HepG2 (cell line): ENCODE measurements at places on chromosomes 11 and 22. TPM values are rescaled to one million over a fixed set of nuclear protein-coding genes. Genes with fewer than 3 reads are reported as not detected.
A peak's percentile ranks its signal among the peaks of the same experiment; 100 is the strongest.

The SYVN1 gene
- 22.5 and 25.8 TPM in 2 replicates for polyA plus RNA-seq

The SHISAL1 gene
- not detected in 2 replicates for polyA plus RNA-seq

The MRGPRE gene
- polyA plus RNA-seq, result not detected in 2 replicates

DNA sequence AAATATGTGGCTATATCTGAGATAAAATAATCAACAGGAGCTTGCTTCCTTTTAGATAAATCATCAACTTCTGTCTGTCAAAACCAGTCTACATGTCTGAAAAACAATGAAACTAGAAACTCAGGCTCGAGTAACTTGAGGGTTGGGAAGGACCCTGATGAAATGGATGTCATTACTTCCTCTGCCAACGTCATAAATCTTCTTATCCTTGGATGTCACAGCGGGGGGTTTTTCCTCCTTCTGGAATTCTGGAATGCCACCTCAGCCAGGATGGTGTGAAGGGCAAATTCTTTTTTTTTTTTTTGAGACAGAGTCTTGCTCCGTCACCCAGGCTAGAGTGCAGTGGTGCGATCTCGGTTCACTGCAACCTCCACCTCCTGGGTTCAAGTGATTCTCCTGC lies 13.4 kb downstream of the LGR4 start:
- no peak for DNase-seq

The MS4A4A gene
- not detected in 2 replicates for polyA plus RNA-seq

GRCh38 chr11:45156201-45156600 lies 9.8 kb downstream of the PRDM11 start:
- DNase-seq, result no peak

The TSSK2 gene
- polyA plus RNA-seq, result not detected in 2 replicates

The OR6A2 gene
- polyA plus RNA-seq, result not detected in 2 replicates

DNA sequence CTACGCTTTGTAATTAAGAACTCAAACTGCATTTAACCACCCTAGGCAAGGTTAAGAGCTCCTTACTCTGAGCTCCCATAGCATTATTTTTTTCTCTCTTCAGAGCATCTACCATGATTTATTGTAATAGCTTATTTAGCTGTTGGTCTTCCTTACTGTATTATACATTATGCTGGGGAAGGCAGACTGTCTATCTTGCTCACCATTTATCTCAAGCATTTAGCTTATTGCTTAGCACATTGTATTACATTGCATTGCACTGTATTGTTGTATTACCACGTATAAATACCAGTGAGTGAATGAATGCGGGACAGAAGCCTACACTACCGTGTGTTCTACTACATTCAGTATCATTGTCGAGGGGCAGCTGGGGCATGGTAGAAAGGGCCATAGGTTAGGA lies 324.3 kb downstream of the OPCML start:
- no peak for DNase-seq

GRCh38 chr11:116537121-116537520 lies 235.7 kb downstream of the BUD13 start:
- no peak for DNase-seq

DNA sequence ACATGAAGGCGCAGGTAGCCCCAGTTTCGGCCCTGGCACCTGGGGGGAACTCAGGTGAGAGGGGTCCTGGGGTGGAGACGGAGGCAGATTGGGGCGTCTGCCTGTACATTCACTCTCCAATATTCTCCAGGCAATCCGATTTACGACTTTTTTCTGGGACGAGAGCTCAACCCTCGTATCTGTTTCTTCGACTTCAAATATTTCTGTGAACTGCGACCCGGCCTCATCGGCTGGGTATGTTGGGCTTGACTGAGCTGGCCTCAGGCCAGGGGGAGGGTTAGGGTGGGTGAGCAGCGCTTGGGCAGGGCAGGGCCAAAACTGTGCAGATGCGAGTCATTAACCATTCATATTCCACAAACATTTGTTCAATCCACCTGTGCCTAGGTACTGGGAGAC lies 1.7 kb downstream of the TM7SF2 start:
- DNase-seq, result no peak

- DNase-seq, result no peak
Observed at GRCh38 chr11:75349521-75350116, 1.8 kb downstream of the ARRB1 start.

The APOL5 gene
- polyA plus RNA-seq, result not detected in 2 replicates

The ST14 gene
- 0.88 and 1.1 TPM in 2 replicates for polyA plus RNA-seq

GRCh38 chr11:10076458-10077141 lies 217.4 kb downstream of the SBF2 start:
- peak; percentile 19 for DNase-seq

DNA sequence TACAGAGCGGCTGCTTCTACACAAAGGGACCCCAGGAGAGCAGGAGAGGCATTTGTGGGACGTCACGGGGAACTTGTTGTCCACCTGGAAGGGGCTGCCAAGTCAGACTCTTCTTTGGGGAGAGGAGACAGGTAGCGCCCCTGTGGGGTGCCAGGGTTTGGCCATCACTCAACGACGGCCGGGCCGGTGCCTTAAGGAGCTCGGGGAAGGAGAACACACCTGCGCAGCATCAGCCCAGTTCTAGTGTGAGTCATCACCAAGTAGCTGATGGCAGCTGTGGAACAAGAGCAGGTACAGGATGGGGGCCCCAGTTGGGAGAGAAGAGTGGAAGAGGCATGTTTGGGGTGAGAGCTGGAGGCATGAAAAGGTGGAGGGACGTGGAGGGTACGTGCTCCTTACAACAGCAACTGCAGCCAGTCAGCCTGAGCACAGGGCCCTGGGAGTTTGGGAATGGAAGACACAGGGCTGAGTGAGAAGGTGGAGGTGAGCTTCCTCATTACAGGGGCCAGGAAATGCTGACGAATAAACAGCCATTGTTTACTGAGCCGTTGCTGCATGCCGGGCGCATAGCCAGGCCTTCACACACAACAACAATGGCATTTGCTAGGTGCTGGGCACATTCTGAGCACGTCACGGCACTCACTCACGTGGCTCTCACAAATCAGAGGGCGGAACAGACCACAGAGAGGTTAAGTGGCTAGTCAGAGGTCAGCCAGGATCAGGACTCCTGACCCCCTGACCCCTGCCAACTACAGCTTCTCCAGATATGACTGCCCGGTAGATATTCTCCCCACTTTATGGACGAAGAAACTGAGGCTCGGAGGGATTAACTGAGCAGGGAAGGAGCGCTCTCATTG lies 29.1 kb upstream of the TP53I11 start:
- DNase-seq, result no peak

The PARVG gene
- polyA plus RNA-seq, result not detected in 2 replicates

DNA sequence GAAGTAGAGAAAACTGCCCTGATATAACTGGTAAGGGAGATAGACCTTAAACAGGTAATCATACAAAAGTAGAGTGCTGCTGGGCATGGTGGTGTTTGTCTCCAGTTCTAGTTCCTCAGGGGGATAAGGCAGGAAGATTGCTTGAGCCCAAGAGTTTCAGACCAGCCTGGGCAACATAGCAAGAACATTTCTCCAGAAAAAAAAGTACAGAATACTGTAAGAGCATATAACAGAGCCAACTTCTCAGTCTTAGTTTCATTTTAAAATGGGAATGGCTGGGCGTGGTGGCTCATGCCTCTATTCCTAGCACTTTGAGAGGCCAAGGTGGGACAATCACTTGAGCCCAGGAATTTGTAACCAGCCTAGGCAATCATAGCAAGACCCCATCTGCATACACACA lies 4.5 kb upstream of the RHOG start:
- no peak for DNase-seq

DNA sequence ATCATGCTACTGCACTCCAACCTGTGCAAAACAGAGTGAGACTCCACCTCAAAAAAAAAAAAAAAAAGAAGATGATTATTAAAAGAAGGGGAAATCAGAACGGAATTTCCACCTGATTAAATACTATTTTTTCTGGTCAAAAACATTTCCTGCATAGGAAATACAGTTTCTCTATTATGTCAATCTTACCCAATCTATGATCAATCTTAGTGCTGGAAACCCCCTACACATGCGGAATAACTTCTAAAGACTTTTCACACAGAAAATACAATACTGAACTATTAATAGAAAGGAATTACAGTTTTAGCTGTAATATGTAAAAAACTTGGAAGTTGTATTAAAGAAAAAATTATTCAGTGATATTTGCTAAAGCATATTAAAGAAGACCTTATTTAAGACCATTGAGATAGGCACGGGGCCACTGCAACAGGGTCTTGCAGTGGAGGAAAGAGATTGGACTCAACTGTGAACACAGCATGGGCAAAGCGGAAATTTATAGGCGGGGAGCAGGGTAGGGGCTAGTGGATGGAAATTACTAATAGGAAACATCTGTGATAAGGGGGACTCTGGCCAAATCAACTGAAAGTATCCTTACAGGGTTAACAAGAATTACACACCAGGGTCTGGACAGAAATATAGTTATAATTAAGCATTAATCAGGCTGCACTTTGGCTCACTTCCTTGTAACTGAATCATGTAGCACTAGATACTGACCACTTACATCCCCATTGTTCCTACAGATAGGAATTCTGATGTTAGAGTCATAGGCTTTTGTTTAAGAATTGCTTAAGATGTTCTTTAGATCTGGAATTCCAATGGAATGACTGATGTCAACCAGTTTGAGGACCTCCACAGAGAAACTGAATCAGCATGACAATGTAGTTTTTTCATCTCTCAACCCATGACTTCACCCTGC lies 411.5 kb upstream of the DDI1 start:
- DNase-seq, result no peak
